Stimulated activated CD4-positive, alpha-beta T cell treated with anti-CD3 and anti-CD28 coated beads, Interleukin-1b, Interleukin-23, amount 100 ng/mL, for 1 hour (primary cell): ENCODE measurements at places on chromosomes 5 and 9.
A peak's percentile ranks its signal among the peaks of the same experiment; 100 is the strongest.

DNA sequence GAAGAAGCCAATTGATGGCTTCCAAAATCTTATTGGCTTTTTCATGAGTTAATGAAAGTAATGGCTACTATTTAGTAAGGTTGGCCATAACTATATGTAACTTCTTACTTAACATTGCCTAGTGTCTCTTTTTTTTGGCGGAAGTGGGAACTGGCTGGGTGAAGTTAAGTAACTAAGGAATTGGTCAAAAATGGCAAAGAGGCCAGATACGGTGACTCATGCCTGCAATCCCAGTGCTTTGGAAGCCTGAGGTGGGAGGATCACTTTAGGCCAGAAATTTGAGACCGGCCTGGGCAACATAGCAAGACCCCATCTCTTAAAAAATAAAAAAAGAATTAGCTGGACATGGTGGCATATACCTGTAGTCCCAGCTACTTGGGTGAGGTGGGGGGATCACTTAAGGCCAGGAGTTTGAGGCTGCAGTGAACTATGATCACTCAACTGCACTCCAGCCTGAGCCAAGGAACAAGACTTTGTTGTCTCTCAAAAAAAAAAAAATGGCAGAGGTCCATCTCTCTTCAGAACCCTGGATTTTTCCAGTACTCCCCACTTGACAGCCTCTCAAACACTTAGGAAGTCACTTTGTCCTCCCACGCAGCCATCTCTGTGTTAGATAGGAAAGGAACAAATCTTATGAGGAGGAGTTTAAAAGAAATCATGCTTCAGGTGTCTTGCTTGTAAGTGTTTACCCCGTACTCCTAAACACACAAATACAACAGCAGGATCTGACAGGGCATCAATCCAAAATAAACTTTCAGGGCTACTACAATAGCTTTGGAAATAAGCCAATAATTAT is 75.7 kb downstream of the TEK start:
- DNase-seq: no peak

- peak; percentile 64 for DNase-seq
Observed at GRCh38 chr9:77456829-77457437, 191.2 kb downstream of the GNA14 start.

- no peak for DNase-seq
Observed at GRCh38 chr5:159814222-159814621, 102.1 kb upstream of the ADRA1B start.

DNA sequence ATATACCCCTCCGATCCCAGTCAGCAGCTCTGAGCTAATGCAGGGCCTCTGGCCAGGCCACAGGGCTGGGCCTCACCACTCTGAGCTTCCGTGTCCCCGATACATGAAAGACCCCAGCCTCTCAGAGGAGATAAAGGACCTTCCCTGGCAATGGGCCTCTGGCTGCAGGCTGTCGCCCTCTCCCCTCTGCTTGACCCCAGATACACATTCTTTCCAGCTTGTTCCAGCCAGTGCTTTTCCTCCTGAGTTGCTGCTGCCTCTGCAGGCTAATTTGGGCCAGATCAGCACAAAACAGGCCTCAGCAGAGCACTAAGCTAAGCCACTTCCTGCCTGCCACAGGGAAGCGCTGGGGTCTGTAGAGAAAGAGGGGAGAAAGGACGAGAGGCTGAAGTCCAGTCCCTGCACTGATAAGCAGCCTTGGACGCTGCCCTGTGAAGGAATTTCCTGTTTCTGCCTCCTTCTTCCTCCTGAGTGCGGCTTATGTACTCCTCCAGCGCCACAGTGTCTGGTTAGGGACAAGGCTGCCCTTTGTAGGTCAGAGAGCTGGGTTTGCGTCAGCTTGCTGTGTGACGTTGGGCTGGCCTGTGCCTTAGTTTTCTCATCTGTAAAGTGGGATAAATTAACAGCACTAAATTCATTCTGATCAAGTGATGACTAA is 73.0 kb upstream of the IL17B start:
- no peak for DNase-seq

DNA sequence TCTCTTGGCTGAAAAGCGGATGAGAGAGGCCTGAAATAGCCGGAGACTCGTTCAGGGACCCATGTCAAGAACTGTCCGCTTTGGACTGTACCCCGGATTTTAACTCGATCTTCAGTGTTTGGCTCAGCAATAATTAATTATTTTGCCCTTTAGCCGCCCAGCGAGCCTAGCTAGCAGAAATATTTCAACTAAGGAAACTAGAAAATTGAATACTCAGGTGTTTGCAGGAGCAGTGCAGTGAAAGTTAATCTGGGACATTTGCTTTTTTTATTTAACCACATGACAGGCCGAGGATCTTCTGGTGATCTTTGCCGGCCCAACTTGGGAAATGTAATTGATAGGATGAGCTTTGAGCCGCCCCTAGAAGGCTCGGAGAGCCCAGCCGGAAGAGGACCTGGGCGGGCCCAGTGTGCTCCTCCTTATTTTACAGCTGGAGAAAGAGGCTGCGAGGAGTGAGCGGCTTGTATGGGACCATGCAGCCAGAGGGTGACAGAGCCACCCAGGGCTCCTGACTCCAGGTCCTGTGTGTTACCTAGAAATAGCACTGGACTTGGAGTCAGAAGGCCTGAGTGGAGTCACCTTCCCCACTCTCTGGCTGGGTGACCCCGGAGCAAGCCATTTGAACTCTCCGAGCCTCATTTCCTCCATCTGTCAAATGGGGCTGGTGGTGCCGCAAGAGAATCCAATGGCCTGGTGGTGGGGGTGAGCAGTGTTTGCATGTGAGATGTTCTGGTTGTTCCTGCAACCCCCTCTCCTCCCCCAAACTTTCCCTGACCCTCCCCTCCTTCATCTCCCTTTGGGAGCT is 2.4 kb downstream of the PPARGC1B start:
- no peak for DNase-seq

- no peak for DNase-seq
Observed at GRCh38 chr5:53262348-53262970, 152.9 kb upstream of the MOCS2 start.

DNA sequence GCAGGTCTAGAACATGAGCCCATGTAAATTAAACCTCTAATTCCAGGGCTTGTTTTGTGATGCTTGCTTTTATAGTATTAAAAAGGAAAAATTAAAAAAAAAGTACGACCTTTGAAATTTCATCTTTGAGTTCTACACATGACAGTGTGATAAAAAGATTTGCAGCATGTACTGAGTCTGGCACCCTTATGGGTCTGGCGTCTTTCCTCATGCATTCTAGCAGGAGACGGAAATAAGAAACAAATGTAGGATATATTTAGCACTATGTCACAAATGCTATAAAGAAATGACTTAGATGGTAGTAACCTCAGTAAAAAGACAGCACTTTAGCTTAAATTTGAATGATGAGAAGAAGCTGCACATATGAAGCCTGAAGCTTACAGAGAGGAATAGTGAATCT is 1474.3 kb upstream of the CDH6 start:
- DNase-seq: no peak
